ENCODE measurements at places on chromosomes 7 and 10.

GRCh38 chr7:157970744-157971143, 616.9 kb downstream of the PTPRN2 start:
- no peak for DNase-seq

GRCh38 chr7:42714356-42714755, 197.5 kb downstream of the C7orf25 start:
- no peak for DNase-seq

DNA sequence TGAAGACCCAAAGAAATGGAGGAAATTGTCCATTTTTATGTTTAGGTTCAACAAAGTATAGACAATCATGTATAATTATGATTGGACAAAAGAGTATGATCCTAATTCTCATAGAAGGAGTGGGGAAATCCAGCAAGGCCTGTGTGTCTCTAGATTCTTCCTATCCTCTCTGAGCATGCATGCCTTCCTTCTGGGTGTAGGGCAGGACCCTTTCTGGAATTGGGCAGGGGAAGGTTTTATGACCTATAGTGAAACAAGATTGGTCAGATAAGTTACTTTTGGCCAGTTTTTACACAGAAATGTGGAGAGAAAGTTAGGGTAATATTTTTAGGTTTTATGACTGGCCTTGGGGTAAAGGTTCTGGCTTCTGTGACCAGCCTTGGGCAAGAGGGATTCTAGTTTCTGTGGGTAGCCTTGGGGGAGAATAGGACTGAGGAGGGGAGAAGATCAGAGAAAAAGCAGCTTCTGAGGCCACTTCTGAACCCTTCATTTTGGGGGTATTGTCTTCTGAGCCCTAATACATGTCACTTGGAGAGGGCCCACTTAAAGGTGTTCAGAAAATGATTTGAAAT, 289.4 kb downstream of the EXOC4 start:
- no peak for DNase-seq

DNA sequence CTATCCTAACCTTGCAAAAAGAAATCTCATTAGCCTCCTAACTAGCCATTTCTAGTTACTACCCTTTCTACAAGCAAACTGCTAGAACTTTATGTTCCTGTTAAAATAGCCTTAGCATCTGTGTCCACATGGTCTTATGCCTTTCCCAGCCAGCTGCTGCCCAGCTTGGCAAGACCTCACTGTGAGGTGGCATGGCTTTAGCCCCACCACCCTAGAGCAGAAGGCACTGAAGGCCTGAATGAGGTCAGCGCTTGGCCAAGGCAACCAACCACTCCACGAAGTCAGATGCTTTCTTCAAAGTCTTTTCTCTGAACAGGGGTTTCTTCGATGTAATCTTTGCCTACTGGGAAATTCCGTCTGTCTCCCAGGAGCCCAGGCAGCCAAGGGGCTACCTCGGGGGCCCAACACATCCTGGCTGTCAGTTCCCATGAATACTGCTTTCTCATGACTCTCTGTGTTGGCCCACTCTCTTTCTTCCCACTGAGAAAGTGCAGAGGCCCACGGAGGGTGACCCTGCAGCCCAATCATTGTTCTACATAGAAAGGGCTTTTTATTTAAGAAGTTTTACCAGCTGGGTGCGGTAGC, 41.6 kb downstream of the POLR3A start:
- no peak for DNase-seq

Data from stimulated activated CD4-positive, alpha-beta T cell treated with anti-CD3 and anti-CD28 coated beads, Interleukin-1b, Interleukin-23, amount 100 ng/mL, for 48 hours (primary cell).